Effector CD4-positive, alpha-beta T cell (primary cell): ENCODE measurements at places on chromosomes 4 and X.

- DNase-seq = no peak
These were observed 23.6 kb downstream of the TNIP2 start for GRCh38 chr4:2732526-2732925.

DNA sequence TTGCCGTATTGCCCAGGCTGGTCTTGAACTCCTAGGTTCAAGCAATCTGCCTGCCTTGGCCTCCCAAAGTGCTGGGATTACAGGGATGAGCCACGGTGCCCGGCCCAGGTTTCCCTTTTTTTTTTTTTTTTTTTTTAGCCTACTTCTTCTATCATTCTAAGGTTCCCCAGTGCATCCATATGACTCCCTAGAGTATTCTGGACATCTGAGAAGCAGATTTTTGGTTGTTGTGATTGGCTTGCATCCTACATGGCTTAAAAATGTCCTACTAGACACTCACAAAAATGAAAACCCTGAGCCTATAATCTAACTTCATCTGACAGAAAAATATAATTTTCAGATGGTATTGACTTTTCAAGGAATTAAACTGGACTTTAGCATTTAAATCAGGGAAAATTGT lies 41.7 kb downstream of the SMIM14 start:
- DNase-seq = no peak

DNA sequence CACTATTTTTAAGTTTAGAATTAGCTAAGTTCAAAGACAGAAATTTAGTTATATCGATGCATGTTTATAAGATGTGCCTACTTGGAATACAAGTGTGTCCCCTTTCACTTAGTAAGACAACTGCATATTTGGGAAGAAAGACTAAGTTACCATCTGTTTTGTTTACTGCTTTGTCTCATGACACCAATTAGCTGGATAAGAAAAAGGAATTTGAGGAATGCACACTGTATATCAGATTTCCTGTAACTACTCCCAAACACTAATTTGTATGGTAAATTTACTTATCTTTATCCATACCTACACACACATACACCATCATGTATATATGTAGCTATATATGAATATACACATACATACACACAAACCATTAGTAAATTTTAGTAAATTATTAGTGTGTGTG lies 1442.8 kb upstream of the IGFBP7 start:
- no peak for DNase-seq

DNA sequence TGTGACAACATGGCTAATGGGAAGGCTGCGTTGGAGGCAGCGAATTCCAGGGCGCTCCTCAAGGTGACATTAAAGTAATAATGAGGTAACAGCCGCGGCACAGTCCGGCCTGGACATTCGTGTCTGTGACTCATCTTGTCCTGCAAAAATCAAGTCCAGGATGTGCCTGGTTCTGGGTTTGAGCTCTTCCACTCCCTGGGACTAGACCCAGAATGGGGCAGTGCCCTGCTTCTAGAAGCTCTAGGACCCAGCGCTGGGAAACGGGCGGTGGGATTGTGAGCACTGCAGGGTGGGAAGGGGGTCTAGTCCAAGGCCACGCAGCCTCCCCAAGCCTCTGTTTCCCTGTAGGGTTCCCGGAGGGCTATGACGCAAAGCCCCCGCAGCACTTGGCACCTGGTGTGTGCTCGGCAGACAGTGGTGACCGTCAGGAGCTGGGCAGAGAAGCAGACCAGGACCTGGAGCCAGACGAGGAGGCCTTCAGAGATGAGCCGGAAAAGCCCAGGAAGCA lies 34.9 kb downstream of the HMX1 start:
- DNase-seq = no peak

DNA sequence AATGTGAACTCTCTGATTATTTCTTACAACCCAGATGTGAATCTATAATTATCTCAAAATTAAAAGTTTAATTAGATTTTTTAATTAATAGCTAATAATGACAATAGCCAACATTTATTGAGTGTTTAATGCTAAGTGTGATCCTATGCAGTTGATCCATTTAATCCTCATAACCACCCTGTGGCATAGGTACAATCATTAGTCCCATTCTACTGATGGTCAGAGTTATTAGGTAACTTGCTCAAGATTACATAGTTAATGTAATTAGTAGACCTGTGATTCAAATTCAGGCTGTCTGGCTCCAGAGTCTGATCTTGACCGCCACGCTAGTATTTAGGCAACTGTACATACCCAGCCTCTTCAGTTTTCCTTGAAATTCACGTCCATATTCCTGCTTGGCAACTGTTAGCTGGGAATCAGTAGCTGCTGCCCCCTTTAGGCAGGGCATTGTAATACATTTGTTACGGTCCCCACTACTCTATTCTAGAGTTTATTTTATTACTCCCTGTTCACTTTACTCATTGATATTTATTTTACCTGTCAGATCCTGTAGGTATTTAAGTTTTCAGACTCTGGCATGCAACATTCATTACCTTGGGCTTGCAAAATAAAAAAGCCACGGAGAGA lies 20.6 kb upstream of the TEC start:
- no peak for DNase-seq
